ENCODE measurements at places on chromosomes 6 and 20.

GRCh38 chr20:51760905-51761546, 7.2 kb downstream of the ATP9A start:
- DNase-seq, result no peak

GRCh38 chr6:149951096-149951495, 9.3 kb downstream of the ULBP2 start:
- DNase-seq, result no peak

- no peak for DNase-seq
Measured at GRCh38 chr6:116424001-116424400, 37.2 kb upstream of the CALHM6 start.

- no peak for DNase-seq
Measured at GRCh38 chr6:95231416-95231815, 345.9 kb upstream of the MANEA start.

DNA sequence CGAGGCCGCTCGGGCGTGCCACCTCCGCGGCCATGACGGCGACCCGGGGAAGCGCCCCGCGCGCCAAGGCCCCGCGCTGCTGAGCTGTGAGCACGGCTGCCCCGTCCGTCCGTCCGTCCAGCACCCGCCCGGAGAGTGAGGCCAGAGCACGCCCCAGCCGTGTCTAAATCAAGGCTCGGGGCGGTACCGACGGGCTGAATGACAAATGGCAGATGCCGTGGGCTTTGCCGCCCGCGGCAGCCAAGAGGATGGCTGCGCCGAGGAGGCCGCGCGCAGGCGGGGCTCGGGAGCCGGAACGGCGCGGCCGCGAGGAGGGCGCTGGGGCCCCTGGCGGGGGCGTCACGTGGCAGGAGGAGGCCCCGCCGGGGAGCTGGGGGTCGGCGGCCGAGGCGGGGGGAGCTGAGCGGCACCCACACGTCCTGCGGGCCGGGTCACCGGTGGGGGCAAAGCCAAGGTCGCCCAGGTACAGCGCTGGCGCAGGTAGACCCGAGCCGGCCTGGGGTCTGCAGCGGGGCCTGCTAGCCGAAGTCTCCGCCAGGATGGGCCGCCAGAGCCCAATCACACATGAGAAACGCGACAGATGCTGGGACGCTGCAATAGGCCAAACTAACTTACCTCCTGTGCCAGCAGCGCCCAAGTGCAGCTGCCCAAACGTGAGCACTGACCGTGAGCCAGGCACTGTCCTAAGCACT, at the start of gene PLAGL1:
PLAGL1 (minus strand) TSS at position 140 of the 692 bp plus-strand sequence. CDS start 60,123 bp downstream, outside the sequence.
- no peak for DNase-seq
